KBM-7 (cell line): ENCODE measurements at places on chromosomes 4 and X.
A peak's percentile ranks its signal among the peaks of the same experiment; 100 is the strongest.

- DNase-seq, result no peak
Observed at GRCh38 chrX:42759881-42760280, 18.1 kb downstream of the PPP1R2C start.

- no peak for DNase-seq
Observed at GRCh38 chr4:8761167-8761823, 110.3 kb downstream of the HMX1 start.

- DNase-seq, result no peak
Observed at GRCh38 chr4:15374656-15375055, 53.2 kb upstream of the C1QTNF7 start.

GRCh38 chr4:125049711-125050110 is 265.0 kb upstream of the FAT4 start:
- DNase-seq, result no peak

DNA sequence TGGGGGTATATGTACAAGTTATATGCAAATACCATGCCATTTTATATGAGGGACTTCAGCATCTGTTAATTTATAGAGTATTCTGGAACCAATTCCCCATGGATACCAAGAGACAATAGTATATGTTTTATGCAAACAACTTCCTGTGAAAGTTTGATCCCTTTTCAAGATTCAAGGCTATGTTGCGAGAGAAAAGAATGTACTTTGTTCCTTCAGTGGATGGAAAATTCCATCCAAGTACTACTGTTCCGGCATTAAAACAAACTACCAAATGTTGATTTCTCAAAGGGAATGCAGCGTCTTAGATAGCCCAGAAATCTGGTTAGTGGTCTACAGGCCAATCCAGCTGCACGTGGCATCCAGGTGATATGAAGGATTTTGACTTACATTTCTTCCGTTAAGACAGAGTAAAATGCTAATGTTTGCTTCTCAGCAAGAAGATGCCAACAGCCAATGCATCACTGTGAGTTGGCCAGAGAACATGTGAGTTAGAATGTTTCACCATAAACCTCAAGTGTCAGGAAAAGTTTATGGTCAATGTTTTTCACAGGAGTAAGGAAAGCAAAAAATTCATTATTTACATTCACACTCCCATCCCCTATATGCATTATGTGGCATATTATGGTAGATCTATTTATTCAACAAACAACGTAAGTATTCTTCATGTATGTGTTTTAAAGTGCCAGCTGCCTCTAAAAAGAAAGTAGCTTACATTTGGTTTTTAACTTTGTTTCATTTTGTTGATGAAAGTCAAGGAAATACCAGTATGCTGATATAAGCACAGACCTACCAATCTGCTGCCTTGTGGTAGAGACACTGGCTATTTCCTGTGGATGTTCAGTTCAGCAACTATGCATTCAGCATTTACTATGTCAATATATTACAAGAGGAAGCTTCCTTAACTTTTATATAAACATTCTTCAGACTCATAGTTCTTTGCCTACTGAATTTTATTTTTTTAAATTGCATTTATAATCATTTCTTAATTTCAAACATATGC is 44.4 kb downstream of the METTL14 start:
- no peak for DNase-seq

GRCh38 chr4:63728480-63729177 is 680.6 kb downstream of the TECRL start:
- no peak for DNase-seq

- no peak for DNase-seq
Observed at GRCh38 chrX:26286836-26287235, 70.9 kb downstream of the MAGEB5 start.

- DNase-seq, result no peak
Observed at GRCh38 chrX:9184211-9184610, 150.3 kb upstream of the FAM9B start.

DNA sequence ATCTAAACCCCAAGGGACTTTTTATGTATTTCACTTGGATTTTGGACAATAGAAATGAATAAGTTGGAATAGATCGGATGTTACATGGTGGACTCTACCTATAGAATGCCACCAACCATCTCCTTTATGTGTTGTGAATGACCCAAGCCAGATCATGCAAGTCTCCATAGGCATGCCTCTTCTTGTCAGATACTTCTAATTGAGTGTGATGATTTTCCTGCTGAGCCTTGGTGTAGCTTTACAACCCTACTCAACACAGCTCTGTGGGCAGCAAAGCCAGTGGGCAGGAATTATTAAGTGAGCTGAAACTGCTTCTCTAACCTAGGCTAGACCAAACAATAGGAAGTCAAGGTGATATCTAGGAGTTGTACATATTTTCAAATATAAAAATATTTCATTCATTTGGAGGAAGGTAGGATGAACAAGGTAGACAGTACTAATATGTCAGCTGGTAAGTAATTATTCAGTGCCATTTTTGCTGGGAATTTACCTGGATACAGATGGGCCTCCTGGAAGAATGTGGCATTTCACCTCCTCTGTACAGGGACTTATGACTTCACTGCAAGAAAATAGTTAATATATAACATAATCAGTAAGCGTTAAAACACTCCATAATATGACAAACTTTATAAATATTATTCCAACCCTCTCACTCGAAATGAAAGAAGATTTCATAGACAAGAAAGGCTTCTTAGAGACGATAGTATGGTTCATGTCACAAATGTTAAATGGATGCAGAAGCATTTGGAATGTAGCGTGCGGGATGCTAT is 298.0 kb upstream of the FAT1 start:
- no peak for DNase-seq

DNA sequence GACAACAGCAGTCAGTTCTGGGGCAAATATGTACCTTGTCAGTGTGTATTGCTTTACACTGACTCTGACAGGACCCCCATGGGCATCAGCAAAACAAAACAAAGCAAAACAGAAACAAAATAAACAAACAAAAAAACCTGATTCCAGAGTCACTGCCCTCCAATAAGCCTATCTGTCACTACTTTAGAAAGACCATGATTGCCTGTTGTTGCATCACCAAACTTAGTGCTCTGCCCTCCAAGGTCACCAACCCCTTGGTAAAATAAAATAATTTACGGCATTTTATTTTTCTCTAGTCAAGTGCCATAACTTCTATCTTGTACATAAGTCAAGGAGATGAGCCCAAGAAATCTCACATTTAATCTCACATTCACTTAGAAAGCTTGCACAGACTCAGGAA is 120.9 kb upstream of the ADAMTS3 start:
- DNase-seq, result no peak

- DNase-seq, result no peak
Observed at GRCh38 chr4:7901311-7901885, 38.3 kb downstream of the AFAP1 start.

- DNase-seq, result no peak
Observed at GRCh38 chr4:182063651-182064050, 179.6 kb upstream of the TENM3 start.

- DNase-seq, result peak; percentile 89
Observed at GRCh38 chrX:2627272-2627867, 63.7 kb upstream of the CD99 start.

DNA sequence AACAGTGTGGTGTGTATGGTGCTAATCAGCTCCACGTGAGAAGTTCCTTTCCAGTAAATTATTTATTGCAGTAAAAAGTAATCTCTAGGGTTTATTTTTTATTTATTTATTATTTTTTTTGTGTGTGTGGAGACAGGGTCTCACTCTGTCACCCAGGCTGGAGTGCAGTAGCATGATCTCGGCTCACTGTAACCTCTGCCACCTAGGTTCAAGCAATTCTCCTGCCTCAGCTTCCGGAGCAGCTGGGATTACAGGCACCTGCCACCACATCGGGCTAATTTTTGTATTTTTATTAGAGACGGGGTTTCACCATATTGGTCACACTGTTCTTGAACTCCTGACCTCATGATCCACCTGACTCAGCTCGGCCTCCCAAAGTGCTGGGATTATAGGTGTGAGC is 606.9 kb downstream of the PCDH7 start:
- no peak for DNase-seq

DNA sequence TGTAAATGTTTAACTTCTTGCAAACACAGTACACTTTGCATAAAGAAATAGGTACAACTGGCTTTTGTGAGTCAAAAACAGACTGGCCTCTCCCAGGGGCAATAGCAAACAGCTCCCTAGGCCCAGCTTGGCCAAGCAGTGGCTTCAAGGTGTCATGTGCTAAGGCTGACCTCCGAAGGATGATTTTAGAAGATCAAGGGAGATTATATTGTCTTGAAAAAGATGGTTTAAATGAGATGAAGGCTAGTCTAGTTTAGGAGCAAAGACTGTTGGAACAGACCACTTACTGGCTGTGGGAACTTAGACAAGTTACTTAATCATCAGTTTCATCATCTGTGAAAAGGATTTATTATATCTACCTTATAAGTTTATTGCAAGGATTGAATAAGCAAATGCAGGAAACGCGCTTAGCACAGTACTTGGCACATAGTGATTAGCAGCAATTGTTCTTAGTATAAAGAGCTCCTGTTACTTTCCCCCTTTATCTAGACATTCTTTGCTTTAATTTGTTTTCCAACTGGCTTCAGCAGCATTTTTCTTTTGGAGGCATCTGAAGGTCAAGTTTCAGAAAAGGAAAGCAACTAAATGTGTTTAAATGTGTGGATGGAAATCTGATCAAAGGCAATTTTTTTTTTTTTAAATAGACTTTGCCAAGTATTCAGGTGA is 17.2 kb downstream of the ANXA3 start:
- no peak for DNase-seq

GRCh38 chrX:131739823-131740222 is 195.9 kb downstream of the OR13H1 start:
- peak; percentile 68 for DNase-seq

- no peak for DNase-seq
Observed at GRCh38 chr4:3387154-3387942, 54.4 kb upstream of the HGFAC start.

DNA sequence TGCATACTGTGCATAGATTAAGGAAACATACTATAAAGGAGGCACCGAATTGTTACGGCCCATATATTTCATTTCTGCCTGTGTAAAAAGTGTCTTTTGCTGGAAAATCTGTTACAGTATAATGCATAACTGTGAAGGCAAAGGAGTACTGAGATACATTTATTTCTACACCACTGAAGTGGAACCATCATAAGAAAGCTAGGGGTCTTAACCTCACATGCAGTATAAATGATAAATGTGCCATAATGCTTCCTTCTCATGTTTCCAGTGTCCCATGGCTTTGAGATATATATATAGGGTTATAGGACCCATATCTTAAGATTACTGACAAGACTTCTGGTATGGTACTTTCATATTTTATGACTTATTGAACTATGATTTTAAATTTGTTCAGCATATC is 713.8 kb upstream of the PABPC4L start:
- no peak for DNase-seq

DNA sequence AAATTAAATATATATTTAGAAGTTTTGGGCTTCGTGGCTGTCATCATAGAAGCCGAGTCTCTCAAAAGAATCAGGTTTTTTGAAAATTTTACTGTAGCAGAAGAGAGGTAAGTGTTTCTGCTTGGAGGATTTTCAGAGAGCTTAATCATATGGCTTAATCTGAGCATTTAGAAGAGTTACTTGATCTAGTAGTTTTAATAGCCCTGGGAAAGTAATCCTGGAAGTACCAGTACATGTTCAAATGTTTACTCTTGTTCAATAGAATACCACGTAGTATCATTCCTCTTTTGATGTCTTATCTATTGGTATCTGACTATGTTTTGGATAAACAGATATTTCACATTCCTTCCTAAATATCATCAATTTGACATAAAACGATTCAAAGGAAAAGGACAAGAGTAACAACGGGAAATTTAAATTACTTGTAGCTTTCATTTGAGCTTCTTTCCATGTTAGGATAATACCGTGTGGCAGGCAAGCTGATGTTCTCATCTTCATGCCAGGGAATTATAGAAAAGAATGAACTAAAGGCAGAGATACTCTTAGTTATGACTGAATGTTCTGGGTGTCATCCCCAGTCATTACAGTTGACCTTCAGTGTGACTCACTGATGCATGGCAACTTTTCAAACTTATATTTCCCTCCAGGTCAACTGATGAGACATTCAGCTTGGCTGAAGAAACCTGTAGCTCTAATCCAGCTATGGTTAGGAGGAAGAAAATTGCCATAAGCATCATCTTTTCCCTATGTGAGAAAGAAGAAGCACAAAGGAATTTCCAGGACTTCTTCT is 89.8 kb downstream of the FNIP2 start:
- no peak for DNase-seq

GRCh38 chrX:646796-647195 is 16.2 kb downstream of the SHOX start:
- DNase-seq, result no peak

DNA sequence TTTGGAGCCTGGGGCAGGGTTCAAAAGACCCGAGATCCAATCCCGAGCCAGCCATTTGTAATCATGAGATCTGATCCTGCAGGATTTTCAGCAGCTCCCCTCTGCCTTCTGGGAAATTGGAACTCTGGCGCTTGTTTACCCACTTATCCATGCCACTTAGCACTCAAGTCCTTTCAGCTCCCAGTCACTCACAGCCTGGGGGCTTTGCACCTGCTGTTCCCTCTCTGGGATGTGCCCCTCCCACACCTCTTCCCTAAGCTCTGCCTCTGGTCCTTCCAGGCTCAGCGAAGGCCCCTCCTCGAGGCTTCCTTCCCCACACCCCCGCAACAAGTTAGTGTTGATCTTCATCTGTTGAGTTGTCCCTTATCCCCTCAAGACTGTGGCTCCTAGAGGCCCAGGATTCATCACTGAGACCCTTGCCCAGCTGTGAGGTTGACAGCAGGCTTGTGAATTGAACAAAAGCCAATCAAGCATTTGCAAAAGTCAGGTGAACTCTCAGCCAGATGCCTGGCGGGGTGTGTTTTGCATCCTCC is 99.1 kb upstream of the AFAP1 start:
- DNase-seq, result no peak

DNA sequence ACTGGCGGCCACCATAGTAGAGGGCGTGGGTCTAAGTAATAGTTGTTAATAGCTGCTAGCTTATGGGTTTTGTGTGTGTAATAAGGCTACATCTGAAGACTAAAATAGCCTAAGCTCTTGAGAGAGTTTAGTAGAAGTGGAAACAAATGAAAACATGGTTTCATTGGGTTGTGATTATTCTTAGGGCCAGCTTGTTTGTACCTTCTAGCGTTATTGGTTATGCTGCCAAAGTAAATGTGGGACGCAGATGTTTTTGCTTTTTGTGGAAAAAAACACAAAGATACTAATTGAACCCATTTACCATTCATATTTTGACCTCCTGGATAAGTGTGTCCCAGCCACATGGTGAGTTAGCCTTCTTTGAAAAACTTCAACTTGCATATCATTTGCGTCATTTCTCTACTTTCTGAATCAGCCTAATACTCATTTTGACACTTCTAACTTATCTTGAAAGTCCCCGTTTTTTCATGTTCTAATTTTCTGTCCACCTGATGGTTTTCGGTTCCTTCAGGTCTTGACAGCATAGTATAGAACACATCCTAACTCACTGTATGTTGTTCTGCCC is 305.3 kb downstream of the FRMPD4 start:
- no peak for DNase-seq

GRCh38 chr4:66785479-66785878 is 759.8 kb downstream of the CENPC start:
- no peak for DNase-seq

GRCh38 chrX:6384371-6384770 is 150.5 kb downstream of the VCX3A start:
- DNase-seq, result no peak
